ENCODE measurements at places on chromosomes 4 and X.

DNA sequence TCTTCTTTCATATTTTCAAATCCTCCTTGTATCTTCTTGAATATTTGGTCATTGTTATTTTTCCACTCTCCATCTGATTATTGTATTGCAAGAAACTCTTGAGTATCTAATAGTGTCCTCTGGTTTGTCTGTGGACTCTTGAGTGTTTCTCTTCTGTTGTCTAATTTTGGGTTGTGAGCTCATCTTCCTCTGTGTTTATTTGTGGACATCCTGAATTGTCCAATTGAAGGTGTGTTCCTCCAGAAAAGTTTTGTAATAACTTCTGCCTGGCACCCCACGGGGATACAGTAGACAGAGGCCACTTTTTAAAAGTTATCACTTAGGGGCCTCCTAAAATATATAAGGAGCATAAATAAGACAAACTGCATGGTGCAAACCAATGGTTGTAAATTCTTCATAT is 3.1 kb upstream of the CC2D2A start:
- DNase-seq = no peak

GRCh38 chr4:186887752-186888151 is 164.1 kb upstream of the FAT1 start:
- no peak for DNase-seq

GRCh38 chr4:80419946-80420345 is 84.4 kb downstream of the CFAP299 start:
- DNase-seq = no peak

DNA sequence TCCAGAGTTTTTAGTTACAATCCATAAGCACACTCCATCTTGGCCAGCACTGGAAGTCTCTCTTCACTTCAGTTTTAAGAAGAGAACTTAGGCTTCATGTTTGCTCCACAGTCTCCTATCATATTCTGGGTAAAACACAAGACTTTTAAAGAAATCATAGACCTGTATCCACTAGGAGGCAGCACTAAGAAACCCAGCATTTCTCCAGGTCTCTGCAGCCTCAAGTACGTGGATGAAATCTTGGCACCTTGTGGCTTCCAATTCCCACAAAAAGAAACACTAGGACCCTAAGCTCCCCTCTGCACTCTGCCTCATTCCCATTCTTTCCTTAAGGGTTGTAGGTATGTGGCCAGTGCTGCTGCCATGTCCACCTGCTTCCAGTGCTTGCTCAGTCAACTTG is 367.3 kb upstream of the CASK start:
- no peak for DNase-seq

GRCh38 chrX:6170424-6170823 is 58.2 kb downstream of the NLGN4X start:
- DNase-seq = no peak

DNA sequence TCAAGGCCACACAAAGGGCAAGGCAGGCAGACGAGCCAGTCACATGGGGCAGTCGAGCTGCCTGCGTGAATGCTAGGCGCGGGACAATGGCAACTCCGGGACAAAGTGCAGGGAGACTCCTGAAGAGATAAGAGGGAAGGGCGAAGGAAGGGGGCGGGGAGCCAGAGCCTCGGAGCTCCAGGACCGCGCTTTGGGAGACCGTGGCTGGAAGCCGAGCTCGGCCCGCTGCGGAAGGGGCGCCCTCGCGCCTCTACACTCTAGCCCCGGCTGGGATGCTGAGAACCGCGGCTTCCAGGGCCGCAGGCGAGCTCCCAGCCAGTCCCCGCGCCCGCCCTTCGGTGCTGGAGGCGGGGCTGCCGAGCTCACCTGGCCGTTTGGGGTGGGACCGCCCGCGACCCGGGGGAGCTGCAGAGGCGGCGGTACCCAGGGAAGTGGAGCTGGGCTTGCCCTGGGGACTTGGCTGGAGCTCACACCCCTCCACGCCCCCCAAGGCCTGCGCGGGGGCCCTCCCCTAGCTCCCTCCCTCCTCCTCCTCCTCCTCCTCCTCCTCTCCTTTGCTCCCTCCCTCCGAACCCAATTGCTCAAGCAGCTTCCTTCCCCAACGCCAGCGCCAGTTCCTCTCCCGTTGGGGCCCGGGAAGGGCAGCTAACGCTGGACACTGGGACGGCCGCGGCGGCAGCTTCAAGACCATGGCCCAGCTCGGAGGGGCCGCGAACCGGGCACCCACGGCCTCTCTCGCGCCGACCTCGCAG is at the start of gene SOWAHD:
SOWAHD (plus strand) TSS at position 610 of the 752 bp plus-strand sequence; CDS start at position 690, 80 bp downstream.
- peak; percentile 9 for DNase-seq

GRCh38 chr4:54882616-54883015 is 224.9 kb downstream of the KIT start:
- no peak for DNase-seq

- DNase-seq = no peak
Measured at GRCh38 chr4:153729895-153730294, 29.9 kb downstream of the RNF175 start.

DNA sequence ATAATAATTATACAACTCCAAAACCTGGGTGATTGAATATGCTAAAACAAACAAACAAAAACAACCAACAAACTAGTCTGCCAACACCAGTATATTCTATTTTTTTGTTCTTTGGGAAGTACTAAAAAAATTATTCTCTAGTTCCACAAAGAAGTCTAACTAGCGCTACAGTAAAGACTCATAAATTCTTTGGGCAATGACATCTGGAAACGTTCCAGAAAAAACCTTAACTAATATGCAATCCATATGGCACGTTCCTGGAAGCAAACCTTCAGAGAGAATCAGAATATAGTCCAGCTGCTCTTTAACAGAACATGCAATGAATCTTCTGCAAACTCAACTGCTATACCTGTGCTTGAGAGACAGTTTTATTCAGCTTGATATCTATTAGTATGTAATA is 500.1 kb downstream of the TRAM1L1 start:
- DNase-seq = no peak

DNA sequence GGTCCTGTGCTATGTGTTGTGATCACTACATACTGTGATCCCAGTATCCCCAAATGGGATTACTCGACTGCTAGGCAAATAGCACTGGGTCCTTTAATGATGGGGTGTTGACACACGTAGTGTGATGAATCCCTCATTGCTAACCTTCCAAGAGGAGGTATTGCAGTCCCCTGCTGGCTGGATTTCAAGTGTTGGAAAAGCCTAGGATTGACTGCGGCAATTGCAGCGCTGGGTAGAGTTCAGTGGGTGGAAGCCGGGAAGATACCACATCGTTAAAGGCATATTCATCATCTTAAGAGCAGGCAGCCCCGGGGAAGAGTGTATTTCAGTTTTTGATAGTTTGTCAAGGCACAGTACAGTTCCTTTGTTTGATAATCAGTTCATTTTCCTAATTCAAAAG is 159.9 kb downstream of the TRIML1 start:
- DNase-seq = no peak

- no peak for DNase-seq
Measured at GRCh38 chrX:102995316-102995715, 58.2 kb downstream of the RAB40AL start.

GRCh38 chr4:127120441-127121090 is 512.2 kb upstream of the INTU start:
- DNase-seq = no peak

GRCh38 chr4:174907508-174907907 is 10.7 kb upstream of the ADAM29 start:
- no peak for DNase-seq

DNA sequence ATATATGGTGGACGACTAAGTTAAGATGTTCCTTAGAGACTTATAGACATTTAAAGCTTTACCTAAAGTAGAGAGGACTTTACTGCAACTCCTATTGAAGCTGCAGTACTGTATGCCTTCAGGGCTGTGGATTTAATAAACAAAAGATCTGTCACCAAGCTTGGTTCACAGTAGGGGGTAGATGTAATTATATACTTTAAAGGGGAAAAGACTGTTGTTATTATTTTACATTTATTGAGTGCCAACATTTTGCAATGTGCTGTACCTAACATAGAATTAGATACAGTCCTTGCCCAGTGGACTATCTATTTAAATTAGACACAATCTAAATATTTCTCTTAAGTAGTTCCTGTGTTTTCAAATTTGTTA is 67.2 kb downstream of the SLIT2 start:
- DNase-seq = no peak

DNA sequence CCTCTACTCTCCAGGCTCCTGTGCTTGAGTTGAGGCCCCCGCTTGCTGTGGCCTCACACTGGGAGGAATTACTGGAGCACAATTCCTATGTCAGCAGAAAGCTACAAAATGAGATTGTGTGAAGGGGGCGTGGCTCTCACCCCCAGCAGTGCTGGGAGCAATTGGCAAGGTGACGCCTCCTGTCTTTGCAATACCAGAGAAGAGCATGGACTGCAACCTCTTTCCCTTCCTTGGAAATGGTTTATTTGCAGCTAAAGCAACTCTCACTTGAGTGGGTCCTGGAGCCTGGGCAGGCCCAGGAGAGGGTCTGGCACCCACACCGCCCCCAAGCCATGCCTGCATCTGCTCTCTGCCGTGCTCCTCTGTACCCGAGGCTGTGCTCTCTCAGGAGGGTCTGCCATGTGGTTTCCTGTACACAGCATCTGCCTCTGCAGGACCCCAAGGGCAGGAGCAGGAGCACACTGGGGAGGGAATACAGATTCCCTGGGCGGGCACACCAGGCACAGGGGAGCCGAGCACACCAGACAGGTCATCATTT is 32.9 kb upstream of the HGFAC start:
- no peak for DNase-seq

DNA sequence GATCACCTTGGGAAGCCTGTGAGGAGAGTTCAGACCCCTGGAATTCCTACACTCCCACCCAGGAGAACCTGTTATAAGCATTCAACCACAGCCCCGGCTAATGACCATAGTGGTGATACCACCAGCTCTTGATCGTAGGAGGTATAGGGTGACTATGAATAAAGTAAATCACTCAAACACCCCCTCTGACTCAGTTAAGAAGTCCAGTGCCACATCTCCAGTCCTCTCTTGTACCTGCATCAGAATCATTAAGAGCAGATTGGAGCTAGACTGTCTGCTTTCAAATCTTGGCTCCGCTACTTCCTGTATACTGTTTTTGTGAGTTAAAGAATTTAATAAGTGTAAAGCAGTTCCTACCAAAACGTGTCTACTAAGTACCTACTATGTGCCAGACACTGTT is 565.1 kb upstream of the DIPK2B start:
- no peak for DNase-seq

DNA sequence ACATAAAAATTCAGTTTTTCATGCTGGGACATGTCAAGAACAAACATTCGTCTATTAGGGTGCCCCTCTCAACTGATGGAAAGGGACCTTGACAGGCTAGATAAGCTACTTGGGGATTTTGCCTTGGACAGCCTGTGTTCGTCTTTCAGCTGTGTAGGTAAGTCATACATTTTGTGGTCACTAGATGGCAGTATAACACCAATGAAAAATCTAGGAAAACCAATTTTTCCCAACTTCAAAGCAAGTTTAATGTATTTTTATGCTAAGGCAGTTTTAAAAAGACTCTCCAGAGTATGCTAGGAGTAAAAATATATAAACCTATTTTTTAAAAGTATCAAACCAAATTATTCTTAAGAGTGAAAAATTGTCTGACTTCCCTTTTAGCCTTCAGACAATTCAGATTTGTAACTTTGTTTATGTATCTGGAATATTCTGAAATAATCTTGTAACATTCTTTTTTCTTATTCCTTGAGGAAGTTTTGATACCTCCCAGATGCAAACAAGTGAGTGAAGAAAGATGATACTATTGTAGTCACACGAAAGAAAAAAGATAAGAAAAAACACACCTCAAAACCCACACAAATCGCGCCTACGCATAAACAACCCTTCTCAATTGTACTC is 158.3 kb downstream of the CPE start:
- no peak for DNase-seq

- no peak for DNase-seq
Measured at GRCh38 chr4:99552872-99553271, 11.0 kb downstream of the TRMT10A start.

DNA sequence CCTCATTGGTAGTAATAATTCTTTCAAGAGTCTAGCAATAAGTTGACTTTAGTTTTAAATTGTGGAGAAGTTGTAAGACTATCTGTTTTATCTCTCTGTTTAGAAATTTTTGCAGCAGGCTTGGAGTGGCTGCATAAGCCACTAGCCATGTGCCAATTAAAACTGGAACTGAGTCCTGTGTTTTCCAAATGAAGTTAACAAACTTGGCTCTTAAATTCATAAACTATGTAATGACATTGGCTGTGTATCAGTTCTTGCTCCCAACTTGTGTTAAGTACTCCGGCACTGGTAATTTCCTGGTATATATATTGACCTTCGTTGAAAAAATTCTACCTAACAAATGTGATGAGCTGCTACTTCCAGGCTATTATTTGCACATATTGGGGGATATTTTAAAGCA is 420.4 kb downstream of the GBA3 start:
- DNase-seq = no peak

DNA sequence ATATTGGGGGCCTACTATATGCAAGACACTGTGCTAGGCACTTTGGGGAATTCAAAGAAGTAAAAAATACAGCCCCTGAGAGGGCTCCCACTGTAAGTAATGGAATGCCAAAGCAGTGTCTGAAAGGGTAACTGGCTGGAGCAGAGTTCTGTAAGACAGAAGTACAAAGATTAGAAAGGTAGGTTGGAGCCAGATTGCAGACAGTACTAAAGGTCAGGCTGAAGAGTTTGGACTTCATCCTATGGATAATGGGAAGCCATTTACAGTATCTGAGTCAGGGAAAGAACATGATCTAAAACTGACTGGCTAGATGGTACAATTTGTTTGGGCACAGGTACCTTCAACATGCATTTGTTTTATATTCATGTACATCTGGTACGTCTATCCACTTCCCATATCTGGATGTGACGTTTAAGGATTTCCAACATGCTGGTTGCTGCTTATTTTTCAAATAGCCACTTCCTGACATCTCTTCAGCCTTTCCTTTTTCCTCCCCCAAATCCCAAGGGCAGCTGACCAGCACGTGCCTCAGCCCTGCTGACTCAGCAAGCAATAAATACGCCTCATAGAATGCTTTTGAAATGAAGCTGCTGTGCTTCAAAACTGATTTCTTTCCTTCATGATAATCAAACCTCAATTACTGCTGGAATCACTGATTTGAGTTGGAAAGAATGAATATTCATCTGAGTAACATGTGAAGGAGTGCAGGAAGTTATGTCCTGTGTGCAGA is 9.5 kb downstream of the ENOX2 start:
- DNase-seq = no peak

GRCh38 chr4:173794662-173795061 is 264.6 kb upstream of the HAND2 start:
- no peak for DNase-seq

GRCh38 chrX:40827331-40827730 is 92.0 kb upstream of the MED14 start:
- DNase-seq = no peak

DNA sequence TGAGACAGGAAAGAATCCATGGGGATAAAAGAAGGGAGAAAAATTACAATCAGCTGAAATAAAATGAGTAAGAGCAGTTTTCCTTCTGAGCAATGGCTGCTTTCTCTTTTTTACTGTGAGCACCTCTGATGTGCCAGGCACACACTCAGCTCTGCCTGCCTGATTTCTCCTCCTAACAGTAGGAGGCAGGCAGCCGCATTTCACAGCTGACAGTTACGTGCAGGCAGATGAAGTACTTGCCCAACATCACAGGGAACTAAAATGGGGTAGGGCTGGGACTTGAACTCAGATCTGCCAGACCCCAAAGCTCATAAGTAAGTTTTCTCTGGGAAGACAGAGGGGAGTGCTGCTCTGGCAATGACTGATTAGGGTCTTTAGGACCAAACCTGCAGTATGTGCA is 54.6 kb downstream of the C4orf50 start:
- DNase-seq = no peak
